Inflammatory macrophage (primary cell): ENCODE measurements at places on chromosomes 7 and 10.

DNA sequence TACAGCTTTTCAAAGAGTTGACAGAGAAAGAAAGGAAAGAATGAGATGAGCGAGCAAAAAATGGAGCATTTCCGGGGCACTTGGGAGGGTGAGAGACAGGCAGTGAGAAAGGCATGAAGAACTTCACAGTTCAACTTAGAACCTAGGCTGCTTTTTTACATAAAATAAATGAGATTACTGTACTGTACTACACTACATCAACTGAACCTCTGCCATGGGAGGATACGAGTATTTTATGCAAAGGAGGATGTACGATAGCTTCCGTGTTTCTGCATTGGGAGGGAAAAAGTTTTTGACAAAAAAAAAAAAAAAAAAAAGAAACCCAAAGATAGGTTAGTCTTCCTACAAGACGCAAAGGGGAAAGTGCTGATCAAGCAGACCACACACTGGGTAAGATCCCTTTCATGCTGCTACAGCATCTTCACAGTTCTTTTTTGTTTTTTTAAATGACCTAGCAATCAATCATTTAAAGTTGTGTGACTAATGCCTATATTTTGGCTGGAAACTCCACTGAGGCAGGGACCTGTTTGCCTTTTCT lies 88.0 kb downstream of the RAPGEF5 start:
- DNase-seq = no peak

DNA sequence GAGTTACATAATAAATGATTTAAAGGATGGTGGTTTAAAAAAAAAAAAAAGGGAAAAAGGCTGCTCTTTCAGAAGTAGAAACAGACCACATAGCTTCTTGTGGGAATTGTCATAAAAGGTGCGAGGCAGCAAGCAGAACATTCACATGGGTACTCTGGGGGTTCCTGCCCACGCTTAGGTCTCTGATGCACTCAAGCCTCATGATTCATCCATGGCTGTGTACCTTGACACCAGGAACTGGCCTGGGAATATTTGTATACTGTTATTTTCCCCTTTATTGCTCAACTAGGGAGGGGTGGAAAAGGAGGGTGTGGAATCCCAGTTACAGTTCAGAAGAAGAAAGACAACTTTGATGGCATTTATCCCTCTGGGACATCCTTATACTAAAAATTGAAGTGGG lies 4.0 kb downstream of the PON2 start:
- DNase-seq = no peak

GRCh38 chr7:149220534-149220933 lies 18.9 kb upstream of the ZNF212 start:
- no peak for DNase-seq

GRCh38 chr10:26665080-26666048 lies 32.1 kb upstream of the PDSS1 start:
- DNase-seq = no peak

GRCh38 chr7:28977881-28978280 lies 19.8 kb upstream of the TRIL start:
- DNase-seq = no peak

DNA sequence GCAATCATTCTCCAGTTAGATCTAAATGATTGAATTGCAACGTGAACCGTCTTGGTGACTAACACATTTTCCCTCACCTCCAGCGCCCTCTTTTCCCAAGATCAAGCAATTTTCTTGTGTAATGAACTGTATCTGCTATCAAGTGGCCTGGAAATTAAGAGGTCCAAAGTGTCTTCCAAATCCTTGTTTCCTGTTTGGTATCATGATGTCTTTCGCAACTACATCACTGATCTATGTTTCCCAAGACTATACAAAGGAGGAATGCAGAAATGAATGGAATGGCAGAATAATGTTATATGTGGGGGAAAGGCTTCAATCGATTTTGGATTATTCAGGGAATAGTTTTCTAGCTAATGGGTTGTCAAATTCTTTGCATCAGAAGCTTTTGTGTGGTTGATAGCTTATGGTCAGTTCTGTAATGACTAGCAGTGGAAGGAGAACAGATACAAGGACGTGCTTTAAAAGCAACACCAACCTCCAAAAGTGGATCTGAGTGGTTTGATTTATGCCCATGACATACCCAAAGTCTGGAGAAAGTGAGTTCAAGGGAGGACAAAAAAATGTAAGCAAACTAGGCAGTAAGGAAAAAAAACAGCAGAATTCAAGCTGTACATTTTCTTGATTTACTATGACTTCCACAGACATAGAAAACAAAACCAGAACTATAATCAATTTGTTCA lies 14.6 kb upstream of the ZEB1 start:
- DNase-seq = no peak

GRCh38 chr10:59323036-59323459 lies 39.3 kb downstream of the FAM13C start:
- DNase-seq = no peak

GRCh38 chr10:77879710-77880109 lies 46.8 kb downstream of the DLG5 start:
- no peak for DNase-seq

GRCh38 chr7:69693042-69693441 lies 94.8 kb downstream of the AUTS2 start:
- DNase-seq = no peak

DNA sequence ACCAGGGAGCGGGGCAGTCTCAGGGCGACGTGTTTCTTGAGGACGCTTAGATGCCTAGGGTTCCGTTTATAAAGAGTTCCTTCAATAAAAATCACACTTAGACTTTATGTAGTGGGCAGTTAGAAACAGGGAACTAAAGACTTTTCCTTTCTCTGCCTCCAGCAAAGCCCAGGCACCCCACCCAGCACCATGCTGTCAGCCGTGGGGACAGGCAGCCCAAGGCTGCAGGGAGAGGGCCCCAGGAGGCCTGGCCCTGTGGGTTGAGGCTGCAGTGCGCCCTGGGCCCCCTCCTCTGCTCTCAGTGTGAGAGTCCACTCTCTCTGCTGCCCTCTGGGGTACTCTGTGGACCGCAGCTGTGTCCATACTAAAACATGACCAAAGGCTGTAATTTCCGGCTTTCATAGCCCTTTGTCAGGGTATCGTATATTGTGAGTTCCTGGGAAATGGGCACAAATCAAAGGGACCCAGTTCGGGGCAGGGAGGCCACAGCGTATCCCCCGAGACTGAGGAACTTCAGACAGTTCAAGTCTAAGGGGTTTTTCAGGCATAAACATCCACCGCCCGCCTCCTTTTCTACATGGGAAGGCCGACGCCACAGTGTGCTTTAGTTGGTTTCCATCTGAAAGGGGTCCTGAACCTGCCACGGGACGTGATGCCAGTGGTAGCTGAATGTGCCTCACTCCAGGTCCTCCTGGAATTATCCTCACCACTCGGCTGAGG lies 59.7 kb downstream of the DNAJB6 start:
- DNase-seq = no peak

DNA sequence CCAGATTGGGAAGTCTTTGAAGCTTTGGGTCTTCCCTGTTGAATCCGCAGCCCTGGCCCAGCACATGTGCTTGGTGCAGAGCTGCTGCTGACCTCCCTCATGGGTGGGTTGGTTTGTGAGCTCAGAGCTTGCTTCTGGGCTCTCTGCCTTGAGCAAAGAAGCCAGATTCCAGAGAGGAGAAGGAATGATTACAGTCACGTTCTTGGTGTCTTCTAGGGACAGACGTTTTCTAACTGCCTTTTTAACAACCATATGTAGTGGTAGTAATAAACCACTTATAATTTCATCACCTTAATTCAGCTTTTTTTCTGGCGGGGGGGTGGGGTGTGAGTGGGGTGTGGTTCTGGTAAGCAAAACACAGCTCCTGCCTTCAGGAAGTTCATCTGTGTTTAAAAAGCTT lies 39.5 kb downstream of the LRMDA start:
- DNase-seq = no peak

- DNase-seq = no peak
These were observed 7.2 kb downstream of the GNB2 start for GRCh38 chr7:100680576-100681271.

DNA sequence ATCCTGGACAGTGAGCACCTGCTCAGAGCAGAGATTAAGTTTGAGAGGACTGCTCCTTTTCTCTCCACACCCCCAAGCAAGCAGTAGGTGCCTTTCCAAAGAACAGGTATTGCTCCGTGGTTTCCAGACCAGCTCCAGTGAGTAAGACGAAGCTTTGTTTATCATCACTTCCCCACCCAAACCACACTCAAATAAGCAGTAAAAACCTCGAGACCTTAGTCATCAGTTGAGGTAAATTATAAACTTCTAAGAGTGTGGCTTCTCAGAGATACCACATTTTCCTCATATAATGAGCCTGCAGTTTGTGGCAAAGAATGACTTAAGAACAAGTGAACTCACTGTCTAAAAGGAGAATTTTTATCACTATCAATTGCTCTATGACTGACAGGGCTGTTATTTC lies 50.0 kb upstream of the GRB10 start:
- no peak for DNase-seq

GRCh38 chr7:4073750-4074149 lies 608.3 kb upstream of the FOXK1 start:
- DNase-seq = no peak

DNA sequence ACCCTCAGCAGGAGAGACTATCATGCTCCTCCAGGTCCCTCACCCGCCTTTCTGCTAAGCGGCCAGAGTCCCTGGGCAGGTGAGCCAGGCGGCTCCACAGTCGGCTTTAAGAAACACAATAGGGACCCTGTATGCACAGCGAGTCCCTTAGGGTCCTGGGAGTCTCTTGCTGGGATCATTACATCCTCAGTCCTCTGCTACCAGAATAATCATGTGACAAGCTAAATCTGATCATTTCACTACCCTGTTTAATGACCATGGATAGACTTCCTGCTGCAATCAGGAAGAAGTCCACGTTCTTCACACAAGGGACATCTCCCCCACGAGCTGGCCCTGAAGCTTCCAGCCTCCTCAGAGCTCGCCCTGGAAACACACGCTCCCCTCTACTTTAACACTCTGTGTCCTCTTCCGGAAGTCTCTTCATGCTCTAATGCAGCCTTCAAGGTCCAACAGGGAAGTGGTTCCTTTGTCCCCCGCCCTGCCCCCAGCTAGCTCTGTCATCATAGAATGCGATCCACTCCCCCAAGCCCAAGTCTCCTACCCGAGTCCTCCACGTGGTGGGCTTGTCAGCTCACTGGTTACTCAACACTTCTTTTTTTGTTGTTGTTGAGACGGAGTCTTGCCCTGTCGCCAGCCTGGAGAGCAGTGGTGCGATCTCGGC lies 101.5 kb downstream of the RNF216 start:
- DNase-seq = peak; percentile 93

DNA sequence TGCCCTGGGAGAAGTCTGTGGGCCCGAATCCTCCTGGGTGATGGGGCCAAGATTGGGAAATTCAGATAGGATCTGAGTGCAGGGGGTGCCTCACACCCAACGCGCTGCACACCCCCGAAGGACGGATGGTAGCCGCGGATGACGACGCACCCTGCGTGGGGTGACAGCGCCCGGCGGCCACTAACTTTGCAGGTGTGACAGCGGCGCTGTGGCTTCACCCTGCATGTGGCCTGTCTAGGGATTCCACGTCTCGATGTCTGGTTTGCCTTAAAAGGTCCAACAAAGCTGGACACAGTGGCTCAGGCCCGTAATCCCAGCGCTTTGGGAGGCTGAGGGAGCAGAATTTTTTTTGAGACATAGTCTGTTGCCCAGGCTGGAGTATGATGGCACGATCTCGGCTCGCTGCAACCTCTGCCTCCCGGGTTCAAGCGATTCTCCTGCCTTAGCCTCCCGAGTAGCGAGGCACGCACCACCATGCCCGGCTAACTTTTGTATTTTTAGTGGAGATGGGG lies 18.6 kb downstream of the ADAP1 start:
- no peak for DNase-seq

DNA sequence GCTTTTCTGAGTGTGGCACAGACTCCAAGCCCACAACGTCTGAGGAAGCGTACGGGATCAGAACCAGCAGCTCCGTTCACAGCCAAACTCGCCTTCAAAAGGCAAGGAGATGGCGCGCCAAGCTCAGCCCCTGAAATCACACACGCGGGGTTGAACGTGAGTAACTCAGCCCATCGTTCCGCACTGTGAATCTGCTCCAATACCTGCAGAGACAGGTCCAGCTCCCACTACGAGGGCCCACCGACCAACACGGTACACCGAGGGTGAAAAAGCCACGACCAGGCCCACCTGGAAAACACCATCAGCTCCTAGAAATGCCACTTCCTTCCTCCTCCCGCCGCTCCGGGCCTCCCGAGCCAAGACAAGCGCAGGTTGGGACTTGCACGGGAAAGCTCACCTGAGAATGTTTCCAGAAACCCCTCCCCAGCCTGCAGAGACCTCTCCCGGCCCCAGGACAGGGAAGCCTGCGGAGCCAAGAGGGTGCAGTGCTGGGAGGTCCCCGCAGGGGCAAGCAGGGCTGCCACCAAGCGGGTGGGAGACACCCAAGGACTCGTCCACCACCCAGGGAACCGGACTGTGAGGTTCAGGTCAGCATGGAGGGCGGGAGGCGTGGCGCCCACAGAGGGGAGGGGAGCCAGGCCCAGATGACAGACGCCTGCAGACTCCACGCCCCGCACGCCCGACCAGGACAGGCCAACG lies 93.9 kb upstream of the PDGFA start:
- DNase-seq = no peak

- no peak for DNase-seq
These were observed 22.0 kb downstream of the KLF6 start for GRCh38 chr10:3763035-3763456.

DNA sequence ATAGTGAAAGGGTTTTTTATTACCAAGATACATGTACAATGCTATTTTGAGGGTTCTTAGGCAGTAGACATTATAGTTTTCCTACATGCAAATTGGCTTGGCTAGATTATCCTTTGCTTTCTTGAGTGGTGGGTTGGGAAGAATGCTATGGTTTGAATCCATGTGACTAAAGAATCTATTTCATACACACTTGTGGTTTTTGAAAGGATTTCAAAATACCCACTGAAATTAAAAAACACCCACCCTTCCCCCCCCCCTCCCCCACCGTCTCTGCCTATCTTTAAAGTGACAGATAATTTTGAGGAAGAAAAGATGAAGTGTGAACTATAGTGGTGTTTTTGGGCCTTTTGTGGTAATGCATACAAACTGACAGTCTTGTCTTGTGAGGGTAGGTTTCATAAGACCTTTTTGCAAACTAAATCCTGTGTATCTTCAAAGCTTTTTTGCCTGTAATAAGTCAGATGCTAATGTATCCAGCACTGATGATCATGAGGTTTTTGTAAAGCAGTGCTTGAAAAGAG lies 90.9 kb downstream of the TPST1 start:
- DNase-seq = peak; percentile 80

GRCh38 chr7:148709014-148709413 lies 10.3 kb downstream of the CUL1 start:
- DNase-seq = no peak

DNA sequence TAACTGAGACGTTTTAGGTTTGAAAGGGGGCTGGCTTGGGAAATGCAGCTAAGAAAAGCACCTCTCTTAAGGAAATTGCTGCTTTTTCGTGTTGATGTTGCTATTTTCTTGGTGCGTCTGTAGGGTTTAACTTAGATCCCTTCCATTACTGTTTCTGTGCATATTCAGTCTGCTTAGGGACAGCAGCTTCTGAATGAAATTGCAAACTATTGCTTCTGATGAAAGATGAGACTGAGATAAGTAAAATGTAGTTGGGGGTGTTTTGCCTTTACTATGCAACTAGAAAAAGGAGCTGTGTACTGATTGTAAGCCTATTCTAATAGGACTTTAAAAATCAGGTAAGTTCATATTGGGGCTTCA lies 772 bp downstream of the HDAC9 start:
- DNase-seq = no peak
